ENCODE measurements at places on chromosomes 11 and 22.

GRCh38 chr11:67303132-67303834 lies at the start of gene SSH3:
TSS of gene SSH3 (plus strand) at chr11:67303530. CDS start at chr11:67303626, 96 bp downstream.
- DNase-seq: no peak

GRCh38 chr22:35505399-35506258 lies 35.0 kb upstream of the RASD2 start:
- no peak for DNase-seq

DNA sequence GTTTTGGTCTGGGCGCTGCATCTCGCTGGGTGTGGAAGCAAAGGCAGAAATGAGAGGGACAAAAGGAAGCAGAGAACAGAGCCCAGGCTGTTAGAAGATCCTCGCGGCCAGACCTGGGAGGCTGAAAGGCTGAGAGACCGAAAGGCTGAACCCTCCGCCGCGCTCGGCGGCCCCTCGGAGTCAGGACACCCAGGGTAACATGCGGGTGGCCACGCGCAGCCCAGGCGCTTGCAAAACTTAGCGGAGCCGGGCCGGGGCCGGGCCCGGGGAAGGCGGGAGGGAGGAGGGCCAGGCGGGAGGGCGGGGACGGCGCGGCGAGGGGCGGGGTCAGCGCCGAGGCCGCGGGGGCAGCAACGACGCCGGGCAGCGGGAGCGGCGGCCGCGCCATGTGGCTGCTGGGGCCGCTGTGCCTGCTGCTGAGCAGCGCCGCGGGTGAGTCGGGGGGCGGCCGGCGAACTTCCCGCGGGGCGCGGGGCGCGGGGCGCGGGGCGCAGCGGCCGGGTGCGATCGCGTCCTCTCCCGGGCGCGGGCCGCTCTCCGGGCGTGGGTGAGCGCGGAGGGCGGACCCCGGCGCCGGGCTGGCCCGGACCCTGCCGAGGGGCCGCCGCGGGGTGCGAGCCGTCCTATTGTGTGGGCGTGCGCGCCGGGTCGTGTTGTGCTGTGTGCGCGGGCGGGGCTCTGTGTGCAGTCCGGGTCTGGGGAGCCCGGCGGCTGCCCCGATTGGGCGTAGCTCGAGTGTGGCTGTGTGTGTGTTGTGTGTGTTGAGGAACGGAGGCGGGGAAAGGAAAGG lies at the start of gene LDLRAD3:
TSS of gene LDLRAD3 (plus strand) at position 350 of the 790 bp plus-strand sequence. CDS start at position 387, 37 bp downstream.
- DNase-seq: no peak

- no peak for DNase-seq
Observed at GRCh38 chr11:25902476-25902875, 429.5 kb upstream of the ANO3 start.

DNA sequence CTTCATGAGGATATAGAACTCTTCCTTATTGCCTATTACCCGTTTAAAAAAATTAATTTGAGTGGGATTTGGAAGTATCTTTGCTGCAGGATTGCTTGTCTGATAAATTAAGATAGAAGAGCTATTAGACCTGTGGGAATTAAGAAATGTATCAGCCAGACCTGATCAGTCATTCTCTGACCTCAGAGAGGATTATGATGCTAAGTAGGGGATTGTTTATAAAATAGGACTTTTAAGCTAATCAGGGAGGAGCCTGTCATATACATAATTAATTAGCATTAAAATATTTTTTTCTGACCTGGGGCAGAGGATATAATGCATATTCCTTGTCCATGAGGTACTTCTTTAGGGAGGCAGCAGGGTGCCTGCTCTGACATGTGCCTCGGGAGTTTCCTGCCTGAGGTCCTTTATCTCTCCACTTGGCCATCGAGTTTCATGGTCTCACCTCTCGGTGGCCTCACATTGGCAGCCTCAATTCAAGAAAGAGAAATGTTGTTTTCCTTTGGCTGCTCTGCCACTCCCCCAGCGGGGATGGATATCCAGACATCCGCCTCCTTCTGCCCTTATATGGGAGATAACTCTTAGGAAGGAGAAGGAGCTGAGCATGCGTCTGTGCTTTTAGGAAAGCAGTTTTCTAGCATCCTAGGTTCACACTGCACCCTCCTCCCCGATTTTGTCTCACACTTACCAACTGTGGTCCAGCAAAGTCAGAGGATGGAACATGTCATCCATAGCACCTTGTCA lies 41.1 kb downstream of the DIXDC1 start:
- no peak for DNase-seq

DNA sequence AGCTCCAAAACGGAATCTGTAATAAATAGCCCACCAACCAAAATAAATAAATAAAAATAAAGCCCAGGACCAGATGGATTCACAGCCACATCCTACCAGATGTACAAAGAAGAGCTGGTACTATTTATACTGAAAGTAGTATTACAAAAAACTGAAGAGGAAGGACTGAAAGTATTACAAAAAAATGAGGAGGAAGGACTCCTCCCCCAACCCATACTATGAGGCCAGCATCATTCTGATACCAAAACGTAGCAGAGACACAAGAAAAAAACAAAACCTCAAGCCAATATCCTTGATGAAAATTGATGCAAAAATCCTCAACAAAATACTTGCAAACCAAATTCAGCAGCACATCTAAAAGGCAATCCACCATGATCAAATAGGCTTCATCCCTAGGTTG lies 65.4 kb downstream of the CYP2R1 start:
- DNase-seq: no peak

DNA sequence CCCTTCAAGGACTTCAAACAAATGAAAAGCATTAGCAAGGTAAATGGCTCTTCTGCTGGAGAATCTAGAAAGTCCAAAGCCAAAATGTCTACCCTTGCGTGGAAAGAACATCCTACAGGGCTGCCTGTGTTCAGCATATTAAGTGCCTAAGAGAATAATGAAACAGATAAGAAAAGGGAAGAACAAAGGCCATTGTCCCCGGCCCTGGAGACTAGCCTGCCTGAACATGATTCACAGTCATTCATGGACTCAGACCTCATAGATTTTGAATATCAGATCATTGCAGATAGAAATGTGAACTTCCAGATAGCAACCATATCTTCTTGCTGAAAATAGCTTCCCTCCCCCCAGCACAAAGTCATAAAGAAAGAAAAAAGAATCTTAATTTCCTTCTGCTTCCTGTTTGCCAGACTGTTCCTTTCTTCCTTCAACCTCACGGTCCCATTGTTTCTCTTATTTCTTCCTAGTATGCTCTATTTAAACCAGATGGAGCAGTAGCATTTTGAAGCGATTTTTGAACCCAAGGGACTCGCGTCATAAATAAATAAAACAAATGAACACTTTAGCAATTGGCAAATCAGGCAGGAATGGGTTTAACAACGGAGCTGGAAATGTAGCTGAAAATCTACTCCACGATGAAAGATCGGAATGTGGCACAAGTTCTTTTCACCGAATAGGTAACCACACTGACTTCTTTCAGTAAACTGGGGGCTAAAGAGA lies 408.2 kb upstream of the CCDC90B start:
- no peak for DNase-seq

- DNase-seq: no peak
Observed at GRCh38 chr11:113603277-113604059, 102.6 kb downstream of the TMPRSS5 start.

DNA sequence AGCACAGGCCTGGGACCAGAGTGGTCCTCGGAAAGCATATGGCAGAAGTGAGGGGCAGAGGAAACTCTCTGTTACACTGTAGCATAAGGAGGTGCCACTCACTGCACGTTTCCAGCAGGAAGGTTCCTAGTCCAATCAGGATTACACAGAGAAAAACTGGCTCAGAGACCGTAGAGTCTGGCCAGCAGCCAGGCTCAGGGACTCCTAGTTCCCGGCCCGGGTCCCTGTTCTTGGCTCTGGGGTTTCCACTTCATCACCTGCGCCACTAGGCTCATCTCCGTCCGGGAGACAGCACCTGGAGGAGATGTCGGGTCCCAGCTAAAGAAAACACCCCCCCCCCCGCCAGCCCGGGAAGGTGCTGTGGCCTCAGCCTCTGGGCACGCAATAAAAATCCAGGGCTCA lies 1.1 kb downstream of the TTLL12 start:
- no peak for DNase-seq

DNA sequence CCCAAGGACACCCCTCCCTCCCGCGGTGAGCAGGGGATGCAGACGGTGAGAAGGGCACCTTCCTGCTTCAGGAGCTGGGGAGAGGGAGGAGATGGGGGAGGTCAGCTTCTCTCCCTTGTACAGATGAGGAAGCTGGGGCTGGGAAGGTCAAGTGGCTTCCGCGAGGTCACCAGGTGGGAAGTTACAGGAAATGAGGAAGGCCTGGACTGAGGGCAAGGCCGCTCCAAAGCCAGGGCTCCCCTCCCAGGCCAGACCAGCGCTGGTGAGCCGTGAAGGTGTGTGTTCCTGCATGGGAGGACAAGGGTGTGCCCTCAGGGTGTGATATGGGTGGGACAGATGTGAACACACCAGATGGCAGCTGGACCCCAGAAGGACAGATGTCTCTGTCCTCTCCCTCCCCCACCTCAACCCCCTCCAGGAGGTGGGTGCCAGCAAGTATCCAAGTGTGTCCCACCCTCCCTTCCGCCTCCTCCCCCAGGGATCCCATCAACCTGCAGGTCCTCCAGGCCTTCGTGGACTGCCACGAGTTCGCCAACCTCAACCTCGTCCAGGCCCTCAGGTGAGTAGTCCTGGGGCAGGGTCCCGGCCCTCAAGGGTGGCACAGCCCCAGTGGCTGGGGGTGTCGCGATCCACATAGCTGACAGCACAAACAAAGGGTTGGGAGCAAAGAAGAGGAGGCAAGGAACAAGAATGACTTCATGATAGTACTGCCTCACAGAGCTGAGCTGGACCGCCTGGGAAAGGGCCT lies 16.6 kb downstream of the CYTH4 start:
- DNase-seq: no peak

DNA sequence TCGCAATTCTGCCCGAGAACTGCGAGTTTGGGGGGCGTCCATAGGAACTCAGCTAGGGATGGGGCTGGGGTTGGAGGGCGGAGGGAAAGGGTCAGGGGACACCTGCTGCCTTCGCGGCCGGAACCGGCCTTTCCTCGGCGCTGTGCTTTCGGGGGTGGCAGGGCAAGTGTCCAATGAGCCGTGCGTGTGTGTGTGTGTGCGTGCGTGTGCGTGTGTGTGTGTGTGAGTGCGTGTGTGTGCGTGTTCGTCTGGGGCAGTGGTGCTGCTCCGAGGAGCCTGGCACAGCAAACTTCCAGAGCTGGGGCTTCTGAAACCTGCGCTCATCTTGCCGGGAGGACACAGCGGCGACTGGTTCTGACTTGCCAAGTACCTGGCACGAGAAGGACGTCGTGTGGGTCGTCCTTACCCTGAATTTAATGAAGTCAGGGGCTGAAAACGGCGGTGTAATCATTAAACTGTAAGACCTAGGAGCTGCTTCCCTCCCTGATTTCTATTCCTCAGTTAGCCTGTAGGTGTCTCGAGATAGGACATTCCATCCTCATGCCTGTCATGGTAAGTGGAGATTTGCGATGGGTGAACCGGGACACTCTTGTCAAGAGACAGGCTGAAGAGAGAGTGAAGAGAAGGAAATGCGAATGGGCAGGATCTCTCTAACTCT lies 27.0 kb upstream of the AMOTL1 start:
- no peak for DNase-seq

GRCh38 chr11:83079820-83080219 lies 8.1 kb upstream of the RAB30 start:
- no peak for DNase-seq

GRCh38 chr22:26768952-26769351 lies 111.6 kb downstream of the MIAT start:
- no peak for DNase-seq

- DNase-seq: no peak
Observed at GRCh38 chr11:123187665-123188507, 7.2 kb downstream of the CLMP start.

DNA sequence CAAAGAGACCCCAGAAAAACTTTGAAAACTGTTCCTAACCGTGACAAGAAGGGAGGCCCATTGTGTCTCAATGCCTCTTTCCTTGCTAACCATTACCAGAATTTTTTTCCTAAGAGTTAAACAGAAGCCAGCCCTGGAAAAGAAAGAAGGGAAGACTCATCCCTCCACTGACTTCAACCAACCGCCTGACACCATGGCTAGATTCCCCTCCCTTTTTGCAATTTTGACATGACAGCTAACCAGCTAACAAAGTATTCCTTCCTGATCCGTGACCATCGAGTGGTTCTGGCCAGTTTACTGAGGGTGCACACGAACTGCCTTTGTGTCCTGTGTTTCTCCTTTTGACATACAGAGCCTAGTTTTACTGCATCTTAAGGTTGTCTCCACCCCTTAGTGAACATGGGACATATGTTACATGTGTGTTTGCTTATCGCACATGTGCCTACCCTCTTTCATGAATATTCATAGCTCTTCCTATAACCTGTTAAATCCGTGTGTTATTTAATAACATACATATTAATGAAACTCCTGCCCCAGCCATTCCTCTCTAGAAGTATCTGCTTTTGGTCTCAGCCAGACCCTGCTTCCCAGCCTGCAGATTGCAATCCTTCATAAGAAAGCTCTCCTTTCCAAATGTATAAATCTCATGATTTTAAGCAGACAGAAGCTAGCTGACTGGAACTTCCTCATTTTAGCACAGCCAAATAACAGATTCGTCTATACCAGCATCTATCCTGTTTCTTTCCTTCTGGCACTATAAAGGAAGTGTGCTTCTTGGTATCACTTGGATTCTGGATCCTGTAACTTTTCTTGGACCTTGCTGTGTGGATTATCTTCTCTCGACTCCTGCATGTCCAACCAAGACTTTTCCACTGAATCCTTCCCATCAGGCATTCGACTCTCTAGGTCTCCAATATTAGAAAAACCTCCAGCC lies 37.8 kb downstream of the RASSF10 start:
- DNase-seq: no peak

DNA sequence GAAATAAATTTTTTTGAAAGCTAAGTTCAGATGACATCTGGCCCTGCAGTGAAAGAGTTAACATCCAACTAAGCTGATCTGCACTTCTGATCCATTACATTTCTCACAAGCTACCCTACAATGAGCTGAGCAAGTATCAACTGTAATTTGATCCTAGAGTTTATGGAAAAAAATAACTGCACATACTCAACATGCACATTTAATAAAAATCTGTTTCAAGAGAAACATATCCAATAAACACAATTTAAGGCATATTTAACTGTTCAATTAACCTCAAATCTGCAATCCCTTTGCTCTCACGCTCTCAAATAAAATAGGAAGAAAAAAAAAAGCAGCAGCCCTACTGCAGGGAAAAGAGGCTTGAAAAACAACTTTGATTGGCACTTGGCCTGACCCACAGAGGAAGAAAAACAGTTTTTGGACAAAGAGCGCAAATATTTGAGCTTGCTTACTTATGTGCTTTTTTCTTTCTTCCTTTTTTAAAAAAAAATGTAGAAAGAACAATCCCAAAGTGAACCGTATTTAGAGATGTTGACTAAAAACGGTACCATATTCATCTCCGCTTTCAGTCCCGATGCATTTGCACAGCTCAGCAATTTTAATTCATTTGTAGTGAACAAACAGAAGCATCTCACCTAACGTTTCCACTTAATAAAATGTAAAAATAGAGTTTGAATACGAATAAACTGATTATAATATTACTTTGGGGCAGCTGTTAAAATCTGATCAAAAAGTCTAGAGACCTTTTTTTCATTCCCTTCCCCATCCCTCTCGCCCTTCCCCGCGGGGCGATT lies 1.6 kb downstream of the SESN3 start:
- no peak for DNase-seq

- DNase-seq: no peak
Observed at GRCh38 chr11:110298301-110298765, 1.9 kb upstream of the RDX start.
